ENCODE measurements at places on chromosomes 5 and 9.

DNA sequence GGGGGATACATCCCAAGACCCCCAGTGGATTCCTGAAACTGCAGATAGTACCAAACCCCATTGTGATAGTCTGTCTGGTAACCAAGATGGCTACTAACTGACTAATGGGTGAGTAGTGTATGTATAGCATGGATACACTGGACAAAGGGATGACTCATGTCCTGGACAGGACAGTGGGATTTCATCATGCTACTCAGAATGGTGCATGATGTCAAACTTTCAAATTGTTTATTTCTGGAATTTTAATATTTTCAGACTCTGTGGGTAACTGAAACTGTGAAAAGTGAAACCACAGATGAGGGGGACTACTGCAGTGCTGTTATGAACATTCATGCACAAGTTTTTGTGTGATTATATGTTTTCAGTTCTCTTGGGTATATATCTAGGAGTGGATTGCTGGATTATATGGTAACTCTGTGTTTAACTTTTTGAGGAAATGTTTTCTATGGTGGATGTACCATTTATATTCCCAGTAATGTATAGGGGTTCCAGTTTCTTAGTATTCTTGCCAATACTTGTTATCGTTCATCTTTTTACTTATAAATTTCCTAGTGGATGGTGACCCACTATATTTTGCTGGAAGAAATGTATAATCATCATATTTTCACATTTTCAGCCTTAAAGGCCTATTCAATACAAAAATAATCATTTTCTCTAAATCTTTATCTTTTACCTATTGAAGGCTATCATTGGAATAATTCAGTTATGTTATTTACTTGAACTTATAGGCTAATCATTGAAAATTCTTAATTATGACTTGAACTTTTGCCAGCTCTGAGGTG, 140.9 kb downstream of the NR3C1 start:
- DNase-seq: no peak

DNA sequence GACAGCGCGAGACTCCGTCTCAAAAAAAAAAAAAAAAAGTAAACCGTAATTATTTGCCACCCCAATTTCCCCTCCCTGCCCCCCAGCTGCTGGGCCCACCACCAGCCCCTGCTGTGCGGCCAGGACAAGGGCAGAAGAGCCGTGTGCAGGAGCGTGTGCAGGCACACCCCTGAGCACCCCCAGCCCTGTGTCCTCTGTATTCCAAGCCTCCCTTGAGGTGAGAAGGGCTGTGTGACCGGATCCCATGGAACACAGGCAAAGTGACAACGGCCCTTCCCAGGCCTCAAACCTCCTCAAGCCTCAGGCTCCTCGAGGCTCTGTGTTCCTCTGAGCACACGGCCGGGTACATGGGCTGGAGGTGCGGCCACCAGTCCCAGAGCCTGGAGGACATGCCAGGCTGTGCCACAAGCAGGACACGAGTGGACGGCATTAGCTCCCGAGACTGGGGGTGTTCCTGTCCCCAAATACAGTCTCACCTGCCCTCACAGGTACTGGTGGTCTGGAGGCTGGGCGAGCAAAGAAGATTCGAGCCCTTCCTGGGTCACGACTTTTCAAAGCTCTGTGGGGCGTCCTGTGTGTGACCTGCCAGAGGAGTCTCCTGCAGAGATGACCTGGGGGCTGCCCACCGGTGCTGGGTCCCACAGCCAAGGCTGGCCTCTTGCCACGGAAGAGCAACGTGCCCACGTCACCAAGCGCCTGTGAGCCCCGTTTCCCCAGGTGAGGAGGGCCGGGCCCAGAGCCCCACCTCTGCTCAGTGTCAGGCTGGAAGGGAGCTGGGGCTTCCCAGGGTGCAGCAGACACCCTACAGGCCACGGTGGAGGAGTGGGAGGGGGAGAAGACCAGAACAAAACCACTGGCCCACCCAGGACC, 47.1 kb upstream of the SIMC1 start:
- no peak for DNase-seq

DNA sequence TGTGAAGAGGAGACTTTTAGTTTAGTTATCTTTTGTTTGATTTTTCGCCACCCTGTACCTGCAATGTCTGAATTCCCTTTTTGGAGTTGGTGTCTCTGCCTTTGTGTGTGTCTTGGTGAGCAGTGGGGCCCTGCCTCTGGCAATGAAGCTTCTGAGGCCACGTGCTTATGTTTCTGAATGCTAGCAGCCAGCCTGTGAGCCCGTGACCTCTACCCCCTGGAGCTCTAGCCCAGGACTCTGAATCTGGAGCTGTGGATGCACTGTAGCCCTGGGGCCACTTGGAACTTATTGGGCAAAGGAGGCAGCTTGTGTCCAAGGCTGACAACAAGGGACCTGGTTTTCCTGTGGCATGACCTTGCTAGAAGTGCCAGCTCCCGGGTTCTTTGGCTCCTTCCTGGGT, 19.4 kb downstream of the ENTREP1 start:
- no peak for DNase-seq

GRCh38 chr9:99176527-99177013, 45.2 kb downstream of the ALG2 start:
- DNase-seq: no peak

DNA sequence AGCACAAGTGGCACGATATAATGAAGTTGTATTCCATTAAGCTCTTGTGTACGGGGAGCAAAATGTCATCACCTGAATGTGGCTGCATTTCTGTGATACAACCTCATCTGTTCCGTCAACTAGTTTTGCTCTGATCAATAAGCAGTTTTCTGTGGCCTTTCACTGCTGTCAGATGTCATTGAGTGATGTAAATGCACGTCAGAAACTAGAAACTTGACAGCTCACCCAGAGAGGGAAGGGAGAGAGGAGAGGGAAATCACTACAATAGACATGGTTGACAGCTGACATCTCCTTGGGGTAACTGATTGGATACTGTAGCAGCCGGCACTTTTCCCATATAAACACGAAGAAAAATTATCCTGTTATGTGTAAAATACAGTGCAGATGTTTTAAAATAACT, 62.7 kb downstream of the SNX24 start:
- DNase-seq: no peak

DNA sequence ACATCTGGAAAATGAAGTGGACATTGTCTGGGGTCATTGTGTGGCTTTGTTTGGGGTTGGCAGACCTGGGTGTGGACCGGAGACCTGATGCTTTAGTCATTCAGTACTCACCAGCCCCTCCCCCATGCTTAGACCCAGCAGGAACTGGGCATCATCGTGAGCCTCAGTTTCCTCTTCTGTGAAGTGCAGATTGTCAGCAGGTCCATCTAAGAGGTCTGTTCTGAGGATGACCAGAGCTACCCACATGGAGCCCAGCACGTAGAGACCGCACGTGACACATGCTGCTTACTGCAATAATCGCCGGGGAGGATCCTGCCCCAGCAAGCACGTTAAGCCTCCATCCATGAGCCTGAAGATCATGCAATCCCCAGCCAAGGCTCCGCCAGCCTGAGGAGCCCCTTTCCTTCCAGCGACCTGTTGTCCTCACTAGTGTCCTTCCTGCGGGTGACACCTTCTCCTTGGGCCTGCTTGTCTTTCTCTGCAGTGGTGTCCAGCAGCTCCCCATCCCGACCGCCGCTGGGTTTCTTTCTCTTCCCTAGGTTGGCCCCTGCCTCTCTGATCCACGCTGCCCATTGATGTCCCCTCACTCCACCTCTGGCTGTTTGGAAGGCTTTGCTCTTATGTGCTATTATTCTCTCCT, 26.7 kb upstream of the IRX4 start:
- DNase-seq: no peak

- DNase-seq: no peak
These were observed 75.7 kb downstream of the LNPEP start for GRCh38 chr5:97011567-97011966.

GRCh38 chr9:134913713-134914500, 3.8 kb downstream of the FCN1 start:
- no peak for DNase-seq

Data from putamen (tissue), 1 donor.